ENCODE measurements at places on chromosomes 5 and 9.

GRCh38 chr5:7995688-7996294, 126.8 kb downstream of the MTRR start:
- DNase-seq = no peak

GRCh38 chr5:179251276-179251969, 93.8 kb downstream of the ADAMTS2 start:
- DNase-seq = no peak

DNA sequence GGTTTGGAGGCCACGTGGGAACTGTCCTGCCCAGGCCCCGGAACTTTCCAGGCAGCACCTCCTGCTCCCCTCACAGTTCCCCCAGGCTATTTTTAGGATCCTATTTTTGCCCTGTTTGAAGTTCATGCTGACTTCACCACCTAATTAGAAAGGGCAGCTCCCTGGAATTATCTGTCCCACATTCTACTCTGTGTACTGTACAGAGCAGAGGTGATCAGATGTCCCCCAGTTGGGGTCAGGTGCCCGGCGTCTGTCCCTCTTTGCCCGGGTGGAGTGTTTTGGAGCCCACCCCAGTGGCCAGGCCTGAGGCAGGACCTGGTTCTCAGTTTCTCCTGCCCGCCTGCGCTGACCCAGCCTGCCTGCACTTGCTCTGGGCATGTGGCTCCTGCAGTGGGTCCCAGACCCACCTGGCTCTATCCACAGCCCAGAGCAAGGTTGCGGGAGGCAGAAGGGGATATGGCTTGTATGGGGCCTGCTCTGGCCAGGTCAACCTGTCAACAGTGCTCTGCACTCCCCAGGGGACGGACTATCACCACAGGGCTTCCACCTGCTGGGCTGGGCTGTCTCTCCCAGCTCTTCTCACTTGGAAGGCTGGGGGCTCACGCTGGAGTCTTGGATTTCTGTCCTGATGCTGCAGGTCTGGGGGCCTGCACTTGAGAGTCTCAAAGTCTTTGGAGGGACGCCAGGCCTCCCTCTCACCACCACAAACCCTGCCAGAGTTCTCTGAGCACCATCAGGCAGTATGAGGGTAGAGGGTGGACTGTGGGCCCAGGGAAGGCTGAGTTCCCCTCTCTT, 268.3 kb downstream of the GADD45G start:
- DNase-seq = no peak

GRCh38 chr5:71924980-71925379, 182.3 kb upstream of the MAP1B start:
- no peak for DNase-seq

DNA sequence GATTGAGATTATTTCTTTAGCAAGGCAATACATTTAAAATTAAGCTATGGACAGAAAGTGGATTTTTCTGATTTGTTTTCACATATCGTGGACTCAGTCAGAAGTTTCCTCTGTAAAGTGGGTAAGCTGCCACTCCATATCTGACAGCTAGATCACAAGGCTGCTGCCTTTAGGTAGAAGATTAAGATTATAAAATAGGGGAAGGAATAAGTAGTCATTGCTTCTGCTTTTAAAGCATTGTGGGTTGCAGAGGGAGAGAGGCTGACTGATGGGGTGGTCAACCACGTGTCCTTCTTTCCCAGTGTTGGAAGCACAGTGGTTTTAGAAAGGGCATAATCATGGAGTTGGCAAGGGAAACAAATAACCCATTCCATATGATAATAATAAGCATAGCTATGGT, 74.3 kb upstream of the MOCS2 start:
- no peak for DNase-seq

GRCh38 chr9:84891924-84892323, 222.4 kb downstream of the NTRK2 start:
- no peak for DNase-seq

DNA sequence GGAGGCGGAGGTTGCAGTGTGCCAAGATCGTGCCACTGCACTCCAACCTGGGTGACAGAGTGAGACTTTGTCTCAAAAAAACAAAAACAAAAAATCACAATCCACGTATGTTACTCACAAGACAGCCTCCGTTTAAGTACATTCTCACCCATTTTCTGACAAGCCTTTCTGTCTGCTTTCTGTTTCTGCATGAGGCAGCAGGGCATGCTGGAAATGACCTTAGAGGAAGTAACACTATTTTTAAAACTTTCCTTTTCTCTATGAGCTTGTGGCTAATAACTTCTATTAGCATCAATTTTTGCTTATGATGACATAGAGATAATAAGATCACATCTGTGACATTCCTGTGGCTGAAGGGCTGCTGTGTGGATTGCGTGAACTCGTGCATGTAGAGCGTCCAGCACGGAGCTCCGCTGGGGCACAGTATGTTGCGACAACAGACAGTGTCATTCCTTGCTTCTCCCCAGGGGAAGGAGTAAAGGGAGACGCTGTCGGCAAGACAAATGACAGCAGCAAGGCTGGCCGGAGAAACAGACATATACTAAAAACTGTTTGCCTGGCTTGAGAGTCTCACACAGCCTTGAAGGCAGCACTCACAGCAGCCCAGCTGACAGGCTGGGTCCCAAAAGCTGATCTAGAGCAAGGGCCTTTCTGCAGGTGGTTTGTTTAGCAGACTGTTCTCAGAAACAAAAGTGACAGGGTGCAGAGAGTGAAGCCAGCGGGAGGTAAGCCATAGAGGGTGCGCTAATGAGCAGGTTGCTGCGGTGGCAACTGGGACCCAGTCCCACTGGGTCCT, 1.6 kb downstream of the BTNL3 start:
- DNase-seq = no peak

- DNase-seq = no peak
These were observed 2.7 kb upstream of the ANP32B start for GRCh38 chr9:97980479-97980803.

DNA sequence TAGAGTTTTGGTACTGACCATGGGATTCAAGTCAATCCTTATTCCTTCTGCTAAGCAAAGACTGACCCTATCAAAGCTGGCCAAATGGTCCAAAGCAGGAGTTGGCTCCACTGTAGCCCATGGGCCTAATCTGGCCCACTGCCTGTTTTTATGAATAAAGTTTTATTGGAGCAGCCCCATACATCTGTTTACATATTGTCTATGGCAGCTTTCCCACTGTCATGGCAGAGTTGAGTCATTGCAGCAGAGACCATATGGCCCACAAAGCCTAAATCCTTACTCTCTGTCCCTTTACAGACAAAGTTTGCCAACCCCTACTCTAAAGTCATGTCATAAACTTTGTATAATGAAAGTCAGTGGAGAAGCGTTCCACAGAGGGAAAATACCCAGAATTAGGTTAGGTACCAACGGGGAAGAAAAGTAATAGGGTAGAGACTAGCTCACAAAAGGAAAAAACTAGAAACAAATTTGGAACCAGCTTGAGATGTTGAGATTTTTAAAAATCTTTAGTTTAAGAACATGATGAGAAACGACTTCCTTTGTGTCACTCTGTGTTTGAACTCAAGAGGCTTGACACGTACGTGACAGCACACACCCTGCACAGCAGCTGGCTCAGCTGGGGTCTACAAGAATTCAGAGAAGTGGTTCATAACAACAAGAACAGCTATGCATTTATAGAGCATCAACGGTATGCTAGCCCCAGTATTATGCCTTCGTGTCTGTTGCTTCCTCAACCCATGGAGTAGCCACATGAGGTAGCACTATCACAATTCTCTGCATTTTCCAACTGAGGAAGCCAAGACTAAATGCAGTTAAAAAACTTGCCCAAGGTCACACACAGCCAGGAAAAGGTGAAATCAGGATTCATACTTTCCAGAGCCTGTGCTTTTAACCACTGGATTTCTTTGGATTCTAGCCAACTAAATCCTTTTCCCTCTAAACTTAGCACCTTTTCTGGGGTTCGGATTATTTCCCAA, 198.9 kb upstream of the WWC1 start:
- no peak for DNase-seq

DNA sequence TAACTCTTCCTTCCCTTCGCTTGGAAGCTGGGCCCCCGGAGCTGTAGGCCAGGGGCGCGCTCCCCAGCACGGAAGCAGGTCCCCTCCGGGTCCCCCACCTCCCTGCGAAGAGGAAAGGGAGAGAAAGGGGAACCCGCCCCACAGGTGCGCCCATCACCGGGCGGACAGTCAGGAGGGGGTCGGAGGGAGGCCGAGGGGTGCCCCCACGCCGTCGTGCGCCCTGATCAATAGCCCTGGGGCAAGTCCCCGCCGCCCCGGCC, 793 bp downstream of the AGPAT2 start:
- no peak for DNase-seq

- peak; percentile 24 for DNase-seq
These were observed 206.0 kb downstream of the NFIB start for GRCh38 chr9:14107977-14108376.

GRCh38 chr9:77575785-77576184, 72.3 kb downstream of the GNA14 start:
- DNase-seq = peak; percentile 10

GRCh38 chr9:80134487-80134886, 562.7 kb downstream of the TLE4 start:
- DNase-seq = no peak

- no peak for DNase-seq
These were observed 1858.6 kb upstream of the CDH9 start for GRCh38 chr5:28896949-28897348.

DNA sequence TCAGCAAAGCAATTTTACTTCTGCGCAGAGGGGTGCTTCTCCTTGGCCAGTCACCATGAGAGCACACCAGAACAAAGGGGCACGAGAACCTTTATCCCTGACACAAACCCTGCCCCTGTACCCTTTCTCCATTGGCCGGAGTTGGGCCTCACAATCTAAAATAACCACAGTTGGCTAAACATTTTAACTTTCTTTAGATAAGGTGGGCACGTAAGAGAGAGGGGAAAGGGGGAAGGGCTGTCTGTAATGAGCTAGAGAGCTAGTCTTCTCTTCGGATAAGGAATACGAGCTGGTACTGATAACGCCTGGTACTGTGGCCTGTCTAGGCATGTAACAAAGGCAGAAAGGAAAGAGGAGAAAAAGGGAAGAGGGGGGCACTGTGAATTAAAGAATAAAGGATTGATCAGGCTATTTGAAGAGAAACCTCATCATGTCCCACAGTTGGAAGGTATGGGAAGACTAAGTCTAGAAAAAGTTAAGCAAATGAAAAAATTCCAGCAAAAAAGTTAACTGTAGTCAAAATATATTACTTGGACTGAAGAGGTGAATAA, 1.8 kb upstream of the IARS1 start:
- DNase-seq = no peak

GRCh38 chr5:32369542-32370155, 56.9 kb upstream of the MTMR12 start:
- no peak for DNase-seq

DNA sequence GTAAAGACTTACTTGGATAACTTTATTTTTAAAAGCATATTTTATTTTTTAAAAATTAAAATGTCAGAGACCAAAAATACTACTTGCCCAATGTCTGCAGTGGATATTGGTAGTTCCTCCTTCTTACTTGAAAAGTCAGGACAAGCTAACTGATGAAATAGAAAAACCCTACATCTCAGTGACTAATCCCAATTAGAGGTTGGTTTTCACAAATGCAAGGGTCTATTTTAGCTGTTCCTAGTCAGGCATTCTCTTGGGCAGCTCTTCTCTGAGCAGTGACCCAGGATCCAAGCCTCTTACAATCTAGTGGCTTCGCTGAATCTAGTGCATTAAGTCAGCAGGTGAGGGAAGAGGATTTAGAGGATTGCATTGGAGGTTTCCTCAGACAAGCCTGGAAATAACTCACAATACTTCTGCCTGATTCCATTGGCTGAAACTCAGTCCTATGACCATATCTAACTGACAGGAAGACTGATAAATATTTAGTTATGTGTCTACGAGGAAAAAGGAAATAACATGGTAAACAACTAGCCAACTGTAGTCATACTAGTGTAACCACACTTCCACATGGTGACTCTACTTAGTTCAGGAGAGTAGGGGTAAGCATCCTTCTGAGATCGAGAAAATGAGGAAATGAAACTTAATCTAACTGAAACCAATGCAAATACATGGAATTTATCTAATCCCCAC, 34.2 kb upstream of the MIER3 start:
- no peak for DNase-seq

- no peak for DNase-seq
These were observed 104.3 kb downstream of the NFIB start for GRCh38 chr9:14209399-14210345.

DNA sequence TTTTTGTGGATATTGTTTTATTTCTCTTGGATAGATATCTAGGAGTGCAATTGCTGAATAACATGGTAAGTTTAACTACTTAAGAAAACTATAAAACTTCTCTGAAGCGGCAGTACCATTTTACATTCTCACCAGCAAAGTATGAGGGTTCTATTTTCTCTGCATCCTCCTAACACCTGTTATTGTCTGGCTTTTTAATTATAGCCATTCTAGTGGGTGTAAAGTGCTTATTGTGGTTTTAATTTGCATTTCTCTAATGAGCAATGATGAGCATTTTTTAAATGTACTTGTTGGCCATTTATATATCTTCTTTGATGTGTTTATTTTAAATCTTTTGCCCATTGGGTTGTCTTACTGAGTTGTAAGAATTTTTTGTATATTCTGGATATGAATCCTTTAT, 28.7 kb downstream of the SMIM32 start:
- DNase-seq = no peak

- DNase-seq = no peak
These were observed 6.5 kb downstream of the IRX1 start for GRCh38 chr5:3601911-3602782.

- no peak for DNase-seq
These were observed 32.2 kb downstream of the ENTREP1 start for GRCh38 chr9:69357030-69357775.

DNA sequence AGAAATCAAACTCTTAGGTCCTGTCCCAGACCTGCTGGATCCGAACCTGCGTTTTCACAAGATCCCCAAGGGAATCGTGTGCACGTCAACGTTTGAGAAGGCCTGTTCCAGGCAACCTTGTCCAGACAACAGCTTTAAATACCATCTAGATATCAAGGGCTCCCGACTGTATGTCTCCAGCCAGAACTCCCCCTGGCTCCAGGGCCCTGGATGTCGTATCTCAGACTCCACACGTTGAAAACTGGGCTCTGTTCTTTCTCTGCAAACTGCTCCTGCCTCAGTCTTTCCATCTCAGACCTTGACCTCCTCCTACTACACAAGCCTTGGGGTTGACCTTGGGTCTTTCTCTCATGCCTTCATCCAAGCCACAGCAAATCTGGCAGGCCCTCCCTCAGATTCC, 5.8 kb upstream of the ENG start:
- DNase-seq = no peak

GRCh38 chr9:134165357-134166315, 1.3 kb upstream of the RNU6ATAC start:
- DNase-seq = no peak

GRCh38 chr5:159178978-159179377, 30.4 kb downstream of the RNF145 start:
- peak; percentile 32 for DNase-seq

- no peak for DNase-seq
These were observed 211.3 kb upstream of the IRX4 start for GRCh38 chr5:2093859-2094615.

GRCh38 chr5:148374690-148375360, 8.9 kb upstream of the FBXO38 start:
- peak; percentile 52 for DNase-seq

DNA sequence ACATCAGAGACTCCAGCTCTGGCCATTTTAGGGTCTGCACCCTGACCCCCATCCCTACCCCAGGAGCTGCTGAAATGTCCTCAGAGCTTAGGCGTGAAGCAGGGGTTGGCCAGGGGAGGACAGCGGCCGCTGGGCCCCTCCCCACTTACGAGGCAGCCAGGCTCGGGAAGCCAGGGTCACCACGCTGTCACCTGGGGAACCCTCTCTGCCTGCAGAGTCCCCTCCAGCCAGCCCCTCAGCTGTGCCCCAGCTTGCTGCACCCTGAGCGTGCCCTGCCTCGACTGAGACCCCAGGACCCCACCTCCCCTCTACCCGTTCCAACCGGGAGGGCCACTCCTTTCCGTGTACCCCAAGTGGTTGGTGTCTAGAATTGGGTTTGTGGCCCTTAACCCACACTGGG, 2.7 kb downstream of the LCN10 start:
- DNase-seq = no peak
